IPS DF 6.9 (cell line): ENCODE measurements at places on chromosomes 7 and 10.
A peak's percentile ranks its signal among the peaks of the same experiment; 100 is the strongest.

DNA sequence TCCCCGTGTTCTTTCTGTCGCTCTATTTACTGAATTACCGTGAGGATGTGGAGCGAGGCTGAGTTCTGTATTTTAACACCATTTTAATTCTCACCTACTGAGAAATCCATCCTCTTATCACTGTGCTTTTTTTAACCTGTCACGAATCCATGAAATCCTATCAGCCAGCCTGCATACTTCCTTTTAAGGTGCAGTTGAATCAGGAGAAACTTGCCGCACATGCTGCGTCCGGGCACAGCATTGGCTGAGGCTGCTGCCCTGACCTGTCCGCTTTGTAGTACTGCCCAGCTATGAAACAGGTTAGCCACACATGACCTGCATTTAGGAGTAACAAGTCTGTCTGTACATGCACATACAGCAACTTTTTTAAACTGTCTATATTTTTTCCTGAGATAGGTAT lies 82.5 kb downstream of the EGFR start:
- DNase-seq = no peak

GRCh38 chr10:60192946-60193345 lies 196.7 kb downstream of the ANK3 start:
- no peak for DNase-seq

DNA sequence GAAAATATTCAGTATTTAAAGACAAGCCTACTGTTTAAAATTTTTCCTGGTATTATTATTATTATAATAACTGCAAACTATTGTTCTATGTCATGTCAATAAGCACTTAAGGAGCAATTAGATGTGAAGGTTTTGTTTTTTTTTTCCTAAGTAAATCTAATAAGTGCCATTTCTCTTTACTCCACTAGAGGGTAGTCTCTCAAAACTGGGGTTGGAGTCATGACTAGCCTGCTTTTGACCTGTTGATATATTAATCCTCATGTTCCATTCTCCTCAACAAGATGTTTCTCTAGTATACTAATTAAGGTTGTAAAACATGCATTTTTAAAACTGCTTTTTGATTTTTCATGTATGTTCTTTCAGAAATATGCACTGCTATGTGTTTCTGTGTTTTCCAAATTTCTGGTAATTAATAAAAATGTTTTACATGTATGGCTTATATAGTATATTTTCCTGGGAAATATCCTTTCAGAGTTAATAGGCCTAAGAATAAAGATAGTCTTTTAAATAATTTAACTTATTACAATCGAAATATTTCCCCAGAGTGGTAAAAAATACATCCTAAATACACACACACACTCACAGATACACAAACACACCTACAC lies 1.0 kb upstream of the LRRN3 start:
- DNase-seq = peak; percentile 16

GRCh38 chr7:44231088-44231487 lies 30.3 kb downstream of the YKT6 start:
- DNase-seq = no peak

GRCh38 chr10:131155876-131156230 lies 155.7 kb downstream of the TCERG1L start:
- no peak for DNase-seq

DNA sequence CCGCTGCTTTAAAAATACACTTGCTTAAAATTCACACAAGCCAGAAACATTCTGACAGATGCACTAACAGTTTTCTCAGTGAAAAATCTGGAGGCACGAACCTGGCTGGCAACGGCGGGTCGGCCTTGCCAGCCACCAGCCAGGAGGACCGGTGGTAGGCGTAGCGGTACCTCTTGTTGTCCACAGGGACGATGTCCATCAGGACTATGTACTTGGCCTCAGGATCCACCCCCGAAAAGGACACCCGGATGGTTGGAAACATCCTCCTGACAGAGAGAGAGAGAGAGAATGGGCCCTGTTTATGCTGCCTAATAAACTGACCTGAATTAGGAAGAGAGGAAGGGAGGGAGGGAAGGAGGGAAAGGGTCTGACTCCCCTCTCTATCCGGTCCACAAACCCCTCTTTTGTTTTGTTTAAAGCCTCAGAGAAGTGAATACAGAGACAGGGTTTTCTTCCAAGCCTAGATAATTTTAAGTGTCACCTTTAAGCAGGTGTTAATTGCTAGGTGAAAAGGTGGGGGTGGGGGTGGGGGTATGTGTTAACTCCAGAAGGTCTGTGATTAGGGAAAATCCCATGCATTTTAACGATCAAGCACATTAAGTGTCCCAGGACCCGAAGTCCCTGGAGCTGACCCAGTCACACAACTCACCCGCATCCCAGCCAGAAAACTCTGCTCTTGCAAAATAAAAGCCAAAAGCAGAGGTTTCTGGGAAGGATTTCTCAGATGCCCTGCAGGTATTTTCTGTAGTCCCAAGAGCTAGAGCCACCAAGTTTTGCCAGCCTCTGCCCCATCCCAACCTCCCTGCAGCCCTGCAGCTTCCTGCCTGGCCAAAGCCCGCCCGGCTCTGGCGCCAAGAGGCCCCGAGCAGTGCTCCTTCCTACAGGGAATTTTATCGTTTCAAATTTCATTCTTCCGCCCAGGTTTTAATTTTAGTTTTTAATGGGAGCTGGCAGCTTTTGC lies 5.0 kb downstream of the TBX20 start:
- no peak for DNase-seq

DNA sequence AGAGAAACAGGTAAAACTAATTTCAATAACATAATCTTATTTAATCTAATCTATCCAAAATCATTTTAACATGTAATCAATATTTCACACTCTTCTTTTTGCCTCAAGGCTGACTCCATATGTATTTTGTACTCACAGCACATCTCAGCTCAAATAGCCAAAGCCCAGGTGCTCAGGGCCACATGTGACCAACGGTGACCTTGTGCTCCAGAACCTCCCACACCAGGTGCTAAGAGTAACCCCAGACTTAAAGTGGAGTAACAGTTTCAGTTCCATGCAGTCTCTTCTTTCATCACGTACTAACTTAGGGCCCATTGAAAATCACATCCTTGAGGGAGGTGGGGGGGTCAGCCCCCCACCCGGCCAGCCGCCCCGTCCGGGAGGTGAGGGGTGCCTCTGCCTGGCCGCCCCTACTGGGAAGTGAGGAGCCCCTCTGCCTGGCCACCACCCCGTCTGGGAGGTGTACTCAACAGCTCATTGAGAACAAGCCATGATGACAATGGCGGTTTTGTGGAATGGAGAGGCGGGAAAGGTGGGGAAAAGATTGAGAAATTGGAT lies 47.3 kb downstream of the NCAPG2 start:
- no peak for DNase-seq

- DNase-seq = no peak
Observed at GRCh38 chr7:115838829-115839228, 191.7 kb downstream of the TFEC start.

- DNase-seq = no peak
Observed at GRCh38 chr10:116873134-116873533, 23.8 kb downstream of the ENO4 start.

- DNase-seq = no peak
Observed at GRCh38 chr7:122748195-122748594, 45.5 kb upstream of the RNF148 start.
